Activated CD4-positive, CD25-positive, alpha-beta regulatory T cell treated with anti-CD3 and anti-CD28 coated beads, Interleukin-2, amount 50 U/mL, for 24 hours (primary cell): ENCODE measurements at places on chromosomes 7 and 10.

DNA sequence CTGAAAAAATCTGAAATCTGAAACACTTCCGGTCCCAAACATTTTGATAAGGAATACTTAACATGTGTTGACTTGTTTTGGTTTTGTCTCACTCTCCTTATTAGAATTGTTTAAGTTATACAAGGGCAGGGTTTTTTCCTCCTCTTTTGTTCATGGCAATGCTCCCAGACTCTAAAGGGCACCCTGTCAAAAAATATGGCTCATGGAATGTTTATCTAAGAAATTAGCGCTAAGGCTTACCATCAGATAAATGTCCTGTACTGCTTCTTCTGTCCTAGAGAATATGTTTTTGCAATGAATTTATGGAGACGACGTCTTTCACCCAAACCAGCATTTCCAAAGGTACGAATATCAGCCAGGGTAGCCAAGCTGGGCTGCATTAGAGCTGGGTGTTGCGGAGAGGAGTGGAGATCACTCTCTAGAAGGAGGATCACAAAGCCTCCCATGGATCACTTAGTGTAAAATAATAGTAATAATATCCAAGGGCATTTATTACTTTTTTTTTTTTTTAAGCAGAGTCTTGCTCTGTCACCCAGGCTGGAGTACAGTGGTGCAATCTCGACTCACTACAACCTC, 46.8 kb downstream of the ERLIN1 start:
- no peak for ATAC-seq

DNA sequence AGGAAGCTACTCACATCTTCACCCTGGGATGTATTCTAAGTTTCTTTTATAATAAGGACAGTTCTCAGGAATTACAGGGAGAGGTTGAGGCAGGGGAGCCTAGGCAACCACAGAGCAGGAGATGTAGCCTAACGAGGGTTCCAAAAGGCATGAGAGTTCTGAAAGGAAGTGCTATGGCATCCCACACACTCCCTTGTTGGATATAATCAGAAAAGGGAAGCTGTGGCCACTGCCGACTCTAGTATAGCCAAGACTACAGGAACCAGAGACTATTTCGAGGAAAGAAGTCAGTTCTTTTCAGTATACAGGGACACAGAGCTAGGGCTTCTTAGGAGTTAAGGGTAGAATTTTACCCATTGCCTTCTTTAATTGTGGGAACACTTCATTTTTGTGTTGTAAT, 11.0 kb downstream of the PRR15 start:
- ATAC-seq: no peak

GRCh38 chr10:53253221-53253620, 480.6 kb upstream of the MBL2 start:
- ATAC-seq: no peak

DNA sequence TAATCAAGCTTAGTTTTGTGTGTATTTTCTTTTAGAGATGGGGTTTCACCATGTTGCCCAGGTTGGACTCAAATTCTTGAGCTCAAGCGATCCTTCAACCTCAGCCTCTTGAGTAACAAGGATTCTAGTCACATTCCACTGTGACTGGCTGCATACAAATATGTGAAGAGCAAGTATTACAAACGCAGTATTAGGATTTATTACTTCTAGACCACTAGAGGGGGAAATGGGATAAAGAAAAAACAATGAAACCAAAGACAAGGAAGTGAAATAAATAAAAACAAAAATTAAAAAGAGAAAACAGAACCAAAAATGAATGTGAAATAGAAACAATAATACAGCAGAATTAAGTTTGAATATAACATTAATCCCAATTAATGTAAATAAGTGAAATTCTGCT, 308.7 kb downstream of the ANKRD30A start:
- ATAC-seq: no peak

GRCh38 chr7:157301610-157302120, 35.1 kb upstream of the DNAJB6 start:
- no peak for ATAC-seq

- no peak for ATAC-seq
These were observed 118.4 kb upstream of the CACUL1 start for GRCh38 chr10:118873091-118873737.

DNA sequence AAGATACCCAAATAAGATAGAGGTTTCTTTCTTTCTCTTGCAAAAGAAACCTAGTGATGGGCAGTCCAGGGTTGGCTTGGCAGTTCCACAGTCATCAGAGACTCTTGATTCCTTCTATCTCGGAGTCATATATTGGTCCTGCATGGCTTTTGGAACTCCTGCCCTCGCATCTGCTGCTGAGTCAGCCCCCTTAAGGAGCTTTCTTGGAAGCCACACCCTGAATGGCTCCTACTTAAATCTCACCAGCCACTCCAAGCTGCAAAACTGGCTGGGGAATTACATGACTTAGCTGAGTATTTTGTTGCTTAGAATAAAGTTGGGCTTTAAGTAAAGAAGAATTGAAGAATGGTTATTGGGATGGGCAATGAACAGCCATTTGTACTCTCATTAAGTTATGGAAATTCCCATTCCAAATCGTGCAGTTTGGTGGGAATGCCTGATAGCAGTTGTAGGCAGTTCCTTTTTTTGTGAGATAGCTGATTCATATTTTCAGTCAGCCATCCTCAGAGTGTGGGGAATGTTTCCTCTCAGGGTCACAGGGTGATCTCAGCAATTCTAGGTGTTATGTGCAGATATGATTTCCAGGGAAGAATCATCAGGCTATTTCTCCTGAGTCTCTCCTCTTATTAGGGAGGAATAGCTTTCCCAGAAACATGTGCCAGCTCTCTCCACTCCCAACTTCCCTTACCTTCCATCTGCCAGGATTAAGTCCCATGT, 209.9 kb downstream of the BBS9 start:
- ATAC-seq: no peak

GRCh38 chr10:90413196-90413595, 444.6 kb downstream of the HTR7 start:
- ATAC-seq: no peak

DNA sequence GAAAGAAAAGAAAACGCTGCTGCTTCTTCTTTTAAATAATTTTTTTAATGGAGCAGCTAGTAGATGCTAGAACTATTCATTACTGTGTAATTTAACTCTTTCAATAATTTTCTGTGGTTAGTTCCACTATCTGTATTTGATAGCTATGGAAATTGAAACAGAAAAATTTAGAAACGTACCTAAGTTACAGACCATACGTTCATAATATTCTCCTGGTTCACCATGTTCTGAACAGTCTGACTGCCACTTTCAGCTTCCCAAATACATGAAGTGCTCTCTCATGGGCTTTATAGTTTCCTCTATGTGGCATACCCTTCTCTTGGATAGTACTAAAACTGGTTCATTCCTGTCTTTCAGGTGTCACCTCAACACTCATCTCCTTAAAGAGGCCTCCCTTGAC, 508.0 kb downstream of the MDFIC start:
- no peak for ATAC-seq

- ATAC-seq: no peak
These were observed 196.9 kb upstream of the RHOBTB1 start for GRCh38 chr10:61140765-61141392.

- no peak for ATAC-seq
These were observed 38.1 kb upstream of the FAM20C start for GRCh38 chr7:154096-154799.

GRCh38 chr7:28749638-28750037, 208.5 kb downstream of the TRIL start:
- no peak for ATAC-seq

DNA sequence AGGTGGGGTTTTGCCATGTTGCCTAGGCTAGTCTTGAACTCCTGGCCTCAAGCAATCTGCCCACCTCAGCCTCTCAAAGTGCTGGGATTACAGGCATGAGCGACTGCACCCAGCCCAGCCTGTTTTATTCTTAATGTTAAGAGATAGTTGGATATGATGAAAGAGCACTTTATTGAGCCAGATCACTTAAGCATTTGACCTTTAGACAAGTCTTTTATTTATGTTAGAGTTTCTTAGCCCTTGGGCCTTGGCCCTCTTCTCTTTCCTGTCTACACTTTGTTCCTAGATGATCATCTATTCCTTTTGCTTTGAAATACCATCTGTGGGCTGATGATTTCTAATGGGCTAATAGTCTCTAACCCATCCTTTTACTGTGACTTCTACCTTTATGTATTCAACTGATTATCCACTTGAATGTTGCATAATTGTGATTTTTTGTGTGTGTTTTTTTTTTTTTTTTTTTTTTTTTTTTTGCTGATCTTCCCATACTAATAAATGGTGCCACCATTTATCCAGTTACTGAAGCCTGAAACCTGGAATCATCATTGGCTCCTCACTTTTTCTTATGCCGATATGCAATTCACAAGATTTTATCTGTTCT, 34.8 kb downstream of the BTRC start:
- ATAC-seq: no peak
